NCI-H524 (cell line): ENCODE measurements at places on chromosomes 4 and X.

- DNase-seq: no peak
Observed at GRCh38 chr4:1382776-1383727, 23.2 kb downstream of the NKX1-1 start.

GRCh38 chr4:26441102-26441501, 49.2 kb downstream of the CCKAR start:
- DNase-seq: no peak

DNA sequence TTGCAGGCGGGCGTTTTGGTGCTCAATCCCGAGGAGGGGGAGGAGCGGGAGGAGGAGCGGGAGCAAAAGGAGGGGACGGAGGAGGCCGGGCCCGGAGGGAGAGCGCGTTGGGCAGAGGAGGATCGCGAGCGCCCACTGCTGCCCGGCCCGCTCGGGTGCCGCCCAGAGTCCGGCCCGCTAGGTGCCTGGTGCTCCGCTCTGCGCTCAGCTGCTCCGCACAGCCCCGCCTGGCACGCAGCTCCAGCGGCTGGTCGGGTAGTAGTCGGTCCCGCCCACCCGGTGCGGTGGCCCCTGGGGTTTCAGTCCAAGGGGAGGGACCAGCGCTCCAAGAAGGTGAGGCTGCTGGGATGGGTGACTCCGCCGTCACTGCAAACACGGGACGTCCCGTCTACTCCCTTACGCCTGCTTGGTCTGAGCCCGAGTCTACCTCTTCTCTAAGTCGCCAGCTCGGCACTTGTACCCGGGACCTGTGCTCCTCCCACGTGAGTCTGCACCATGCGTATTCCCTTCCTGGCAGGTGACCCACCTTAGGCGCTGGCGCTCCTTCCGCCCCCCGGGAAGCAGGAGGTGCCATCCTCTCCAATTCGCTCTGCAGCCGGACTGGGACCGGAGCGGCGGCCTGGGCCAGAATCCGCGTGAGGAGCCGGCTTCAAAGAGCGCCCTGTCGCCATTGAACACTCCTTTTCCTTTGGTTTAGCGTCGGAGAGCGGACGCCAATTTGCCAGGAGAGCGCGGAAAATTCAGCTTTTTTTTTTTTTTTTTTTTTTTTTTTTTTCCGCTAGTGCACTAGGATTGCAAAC, 405 bp upstream of the HS3ST1 start:
- peak; percentile 66 for DNase-seq

- no peak for DNase-seq
Observed at GRCh38 chrX:85963736-85964135, 83.6 kb downstream of the CHM start.

GRCh38 chr4:176498617-176499256, 179.0 kb downstream of the SPCS3 start:
- DNase-seq: no peak

DNA sequence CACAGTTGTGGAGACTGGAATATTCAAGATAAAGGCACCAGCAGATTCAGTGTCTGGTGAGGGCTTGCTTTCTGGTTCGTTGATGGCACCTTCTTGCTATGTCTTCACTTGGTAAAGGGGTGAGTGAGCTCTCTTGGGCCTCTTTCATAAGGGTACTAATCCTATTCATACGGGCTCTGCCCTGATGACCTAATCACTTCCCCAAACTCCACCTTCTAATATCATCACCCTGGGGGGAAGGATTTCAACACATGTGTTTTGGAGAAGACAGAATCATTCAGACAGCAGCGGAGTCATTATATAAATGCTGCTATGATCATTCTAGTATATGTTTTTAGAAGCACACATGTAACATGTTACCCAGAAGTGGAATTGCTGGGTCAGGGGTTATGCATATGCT, 295.3 kb upstream of the CTSO start:
- DNase-seq: no peak

- DNase-seq: no peak
Observed at GRCh38 chrX:31500921-31501320, 429.1 kb upstream of the FTHL17 start.

DNA sequence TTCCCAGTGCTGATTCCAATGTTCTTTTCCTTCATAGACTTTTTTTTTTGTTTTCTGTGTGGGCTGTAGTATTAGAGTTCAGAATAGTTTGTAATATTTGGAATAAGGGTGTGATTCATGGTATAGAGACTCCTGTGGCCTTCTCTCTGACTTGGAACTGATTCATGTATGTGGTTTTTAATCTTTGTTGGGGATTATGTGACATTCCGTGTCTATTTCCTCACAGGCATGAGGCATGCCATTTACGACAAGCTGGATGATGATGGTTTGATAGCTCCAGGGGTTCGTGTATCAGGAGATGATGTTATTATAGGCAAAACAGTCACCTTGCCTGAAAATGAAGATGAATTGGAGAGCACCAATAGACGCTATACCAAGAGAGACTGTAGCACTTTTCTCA, 44.4 kb downstream of the POLR2B start:
- no peak for DNase-seq

GRCh38 chrX:128929271-128930057, 593.8 kb downstream of the SMARCA1 start:
- DNase-seq: no peak

DNA sequence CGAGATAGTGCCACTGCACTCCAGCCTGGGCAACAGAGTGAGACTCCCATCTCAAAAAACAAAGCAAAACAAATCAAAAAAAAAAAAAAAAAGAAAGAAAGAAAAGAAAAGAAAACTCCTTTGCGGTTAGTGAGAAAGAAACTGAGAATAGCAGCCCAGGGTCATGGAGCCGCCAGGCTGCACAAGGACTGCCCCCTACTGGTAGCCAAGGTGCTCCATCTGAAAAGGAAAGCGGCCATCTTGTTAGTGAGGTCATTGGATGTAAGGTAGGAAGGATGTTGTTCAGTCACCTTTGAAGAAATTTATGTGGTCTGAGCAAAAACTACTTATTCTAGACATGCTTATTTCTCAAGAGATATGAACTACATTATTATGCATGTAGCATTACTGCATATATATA, 660.6 kb upstream of the TENM3 start:
- no peak for DNase-seq

- DNase-seq: no peak
Observed at GRCh38 chr4:142420311-142421095, 425.6 kb downstream of the INPP4B start.

- DNase-seq: peak; percentile 67
Observed at GRCh38 chrX:153934762-153935325, at the start of gene NAA10. TSS of gene NAA10 (minus strand) at chrX:153935037. CDS start at chrX:153934904, 133 bp downstream.

DNA sequence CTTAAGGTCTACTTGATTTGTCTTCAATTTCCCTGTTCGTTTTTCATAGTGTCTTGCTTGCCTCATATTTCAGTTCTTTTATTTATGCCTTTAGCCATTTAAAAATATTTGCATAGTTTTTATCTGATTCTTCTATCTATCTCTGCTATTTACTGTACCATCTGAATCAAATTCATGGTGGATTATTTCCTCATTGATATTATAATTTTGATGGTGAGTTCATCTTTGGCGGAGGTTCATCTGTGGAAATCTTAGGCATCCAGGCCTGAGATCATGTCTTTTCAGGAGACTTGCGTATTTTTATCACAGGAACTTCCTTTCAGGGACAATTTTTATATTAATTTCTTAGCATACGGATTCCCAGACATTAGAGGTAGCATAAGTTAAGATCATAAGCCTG, 275.2 kb downstream of the STPG2 start:
- no peak for DNase-seq

DNA sequence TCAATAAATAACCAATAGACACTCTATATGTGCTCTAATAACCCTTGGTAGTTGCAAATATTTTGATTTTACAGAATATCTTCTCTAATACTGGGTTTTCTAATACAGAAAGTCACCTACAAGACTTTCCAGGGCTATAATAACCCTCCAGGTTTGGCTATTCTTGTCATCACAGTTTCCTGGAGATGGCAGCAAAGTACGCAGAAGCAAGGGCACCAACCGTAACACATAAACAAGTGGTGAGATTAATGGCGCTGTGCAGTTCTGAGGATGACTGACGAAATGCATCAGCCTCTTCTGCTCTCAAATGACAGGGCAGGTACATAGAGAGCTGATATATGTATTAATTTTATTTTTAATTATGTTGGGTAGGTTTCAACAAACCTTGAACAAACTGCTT, 122.4 kb downstream of the C4orf33 start:
- peak; percentile 33 for DNase-seq

- no peak for DNase-seq
Observed at GRCh38 chr4:90220459-90220858, 93.3 kb downstream of the CCSER1 start.

GRCh38 chrX:20361081-20361889, 94.6 kb upstream of the RPS6KA3 start:
- DNase-seq: no peak

DNA sequence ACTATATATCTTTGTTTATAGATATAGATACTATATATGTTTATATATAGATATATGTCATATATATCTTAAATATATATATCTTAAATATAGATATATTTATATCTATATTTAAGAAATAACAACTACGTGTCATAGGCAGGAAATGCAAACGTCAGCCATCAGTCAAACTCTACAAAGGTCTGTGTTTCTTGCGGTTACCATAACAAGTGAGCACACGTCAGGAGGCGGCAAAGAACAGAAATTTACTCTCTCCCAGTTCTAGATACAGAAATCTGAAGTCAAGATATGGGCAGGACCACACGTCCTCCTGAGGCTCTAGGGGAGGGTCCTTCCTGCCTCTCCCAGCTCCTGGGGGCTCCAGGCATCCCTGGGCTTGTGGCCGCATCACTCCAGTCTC, 6.5 kb downstream of the PLCXD1 start:
- DNase-seq: no peak

- DNase-seq: no peak
Observed at GRCh38 chr4:94926936-94927335, 169.2 kb downstream of the BMPR1B start.

- no peak for DNase-seq
Observed at GRCh38 chr4:115159141-115159540, 45.7 kb upstream of the NDST4 start.

GRCh38 chr4:184807797-184808712, 17.7 kb downstream of the ACSL1 start:
- DNase-seq: no peak

GRCh38 chr4:174320494-174321199, 36.9 kb downstream of the CEP44 start:
- DNase-seq: no peak

- no peak for DNase-seq
Observed at GRCh38 chrX:31316340-31316991, 244.6 kb upstream of the FTHL17 start.

DNA sequence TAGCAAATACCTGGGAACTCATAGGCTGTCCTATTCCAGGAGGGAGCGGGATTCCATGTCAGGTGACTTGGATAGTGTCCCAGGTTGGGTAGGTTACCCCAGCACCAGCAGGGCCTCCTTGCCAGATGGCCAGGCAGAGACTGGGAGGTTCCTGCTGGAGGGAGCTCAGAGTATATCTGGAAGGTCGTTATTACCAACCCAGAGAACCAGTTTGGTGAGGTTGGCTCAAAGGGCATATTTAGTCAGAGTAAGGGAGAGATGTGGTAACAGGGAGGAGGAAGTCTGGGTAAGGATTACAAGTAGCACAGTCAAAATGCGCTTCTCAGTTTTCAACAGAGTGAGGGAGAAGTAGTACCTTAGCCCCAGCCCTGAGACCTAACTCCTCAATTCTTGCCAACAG, 53.3 kb upstream of the LNX1 start:
- DNase-seq: peak; percentile 31

GRCh38 chrX:151929126-151929525, 16.4 kb downstream of the MAGEA4 start:
- DNase-seq: no peak

DNA sequence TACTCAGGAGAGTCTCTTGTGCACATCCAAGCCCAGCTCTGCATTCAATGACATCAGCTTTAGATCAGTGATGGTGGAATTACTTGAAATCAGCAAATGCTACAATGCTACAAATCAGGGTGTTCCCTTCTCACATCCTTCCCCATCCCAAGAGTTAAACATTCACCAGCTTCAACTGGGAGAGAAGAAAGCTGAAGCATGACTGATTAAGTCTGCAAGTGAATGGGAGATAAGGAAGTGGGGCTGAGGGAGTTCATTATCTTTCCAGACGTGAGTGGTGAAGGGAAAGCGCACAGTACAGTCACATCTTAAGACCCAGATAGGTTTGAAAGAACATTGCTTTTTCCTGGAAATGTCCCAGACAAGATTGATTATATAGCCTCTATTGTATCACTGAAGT, 26.2 kb upstream of the MAP9 start:
- no peak for DNase-seq

GRCh38 chrX:145694048-145694447, 123.6 kb upstream of the SLITRK2 start:
- DNase-seq: no peak

- peak; percentile 37 for DNase-seq
Observed at GRCh38 chrX:128728943-128729342, 676.7 kb upstream of the ACTRT1 start.

DNA sequence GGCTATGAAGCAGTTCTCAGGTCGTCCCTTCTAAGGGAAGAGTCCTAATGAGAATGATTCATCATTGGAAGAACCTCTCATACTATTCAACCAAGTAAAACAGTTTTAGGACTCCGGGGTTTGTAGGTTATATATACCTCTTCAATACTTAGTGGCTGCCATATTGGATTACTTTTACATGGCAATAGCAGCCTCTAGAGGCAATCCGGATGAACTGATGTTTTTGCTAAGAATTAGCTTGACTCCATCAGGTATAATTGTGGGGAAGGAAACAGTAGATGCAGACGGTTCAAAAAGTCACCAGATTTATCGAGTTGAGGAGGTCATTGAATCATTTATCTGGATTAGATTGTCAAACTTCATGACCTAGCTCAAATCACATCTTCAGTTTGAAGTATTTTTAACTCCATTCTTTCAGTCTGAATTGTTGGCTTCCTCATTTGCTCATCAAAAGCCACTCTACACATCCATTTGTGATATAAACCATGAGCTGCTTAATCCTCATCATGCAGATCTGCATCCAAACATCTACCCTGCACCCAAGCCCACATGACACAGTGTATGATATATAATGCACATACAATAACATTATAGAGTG, 28.4 kb downstream of the GUCY1B1 start:
- peak; percentile 19 for DNase-seq
